ENCODE measurements at places on chromosomes 1 and 21.

- DNase-seq, result peak; percentile 75
These were observed 95.8 kb upstream of the RGS4 start for GRCh38 chr1:162973381-162973795.

GRCh38 chr1:205965036-205965884, 22.0 kb upstream of the SLC26A9 start:
- no peak for DNase-seq

DNA sequence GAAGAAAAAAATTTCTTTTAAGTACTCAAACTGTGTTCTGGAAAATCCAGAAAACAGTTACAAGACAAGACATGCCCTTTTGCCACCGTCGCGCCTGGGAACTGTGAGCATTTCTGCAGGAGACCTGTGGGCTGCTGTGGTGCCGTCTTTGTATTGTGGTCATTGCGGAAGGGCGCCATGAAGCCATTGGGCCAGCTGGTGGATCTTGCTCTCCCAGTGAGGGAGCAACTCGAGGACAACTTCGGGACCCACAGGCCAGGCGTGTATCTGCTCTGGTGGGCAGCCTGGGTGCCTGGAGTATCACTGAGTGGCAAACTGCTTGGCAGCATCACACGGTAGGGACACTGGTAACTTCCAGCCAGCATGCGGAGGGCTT, 3.8 kb upstream of the THEMIS2 start:
- DNase-seq, result no peak

GRCh38 chr1:61636376-61636775, 88.6 kb downstream of the TM2D1 start:
- no peak for DNase-seq

- no peak for DNase-seq
These were observed 101.4 kb downstream of the PIK3R3 start for GRCh38 chr1:46030876-46031660.

- DNase-seq, result no peak
These were observed 8.7 kb downstream of the IER5 start for GRCh38 chr1:181097242-181097641.

DNA sequence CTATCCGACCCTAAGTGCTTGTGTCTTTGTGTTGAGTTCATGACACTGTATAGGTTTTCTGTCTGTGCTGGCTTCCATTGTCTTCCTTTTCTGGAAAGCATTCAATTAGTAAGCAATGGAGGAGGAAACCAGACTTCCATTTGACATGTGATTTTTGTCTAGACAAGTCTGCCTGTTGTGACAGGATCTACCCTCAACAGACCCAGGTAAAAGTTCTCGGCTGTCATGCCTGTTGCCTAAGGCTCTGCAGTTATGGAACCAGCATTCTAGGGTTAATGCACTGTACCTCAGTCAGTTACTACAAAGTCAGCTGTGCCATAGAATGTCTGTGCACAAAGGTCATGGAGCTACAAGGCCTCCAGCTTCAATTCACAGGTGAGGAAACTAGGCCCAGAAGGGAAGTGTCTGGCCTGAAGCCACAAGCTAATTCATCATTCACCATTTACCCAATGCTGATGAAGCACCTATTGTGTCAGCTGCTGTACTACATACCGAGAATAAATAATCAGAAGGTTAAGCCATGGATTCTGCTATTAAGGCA, 72.3 kb downstream of the PLPP3 start:
- no peak for DNase-seq

GRCh38 chr1:23083714-23084480, 64.6 kb downstream of the KDM1A start:
- DNase-seq, result no peak

- no peak for DNase-seq
These were observed 40.8 kb upstream of the TP53BP2 start for GRCh38 chr1:223886516-223886921.

Data from fibroblast of skin of left quadriceps (primary cell).